Activated effector memory CD4-positive, alpha-beta T cell treated with anti-CD3 and anti-CD28 coated beads, Interleukin-2, amount 50 U/mL, for 16 hours (primary cell): ENCODE measurements at places on chromosomes 2 and 18.

- no peak for DNase-seq
These were observed 3.7 kb upstream of the GKN1 start for GRCh38 chr2:68970566-68971265.

DNA sequence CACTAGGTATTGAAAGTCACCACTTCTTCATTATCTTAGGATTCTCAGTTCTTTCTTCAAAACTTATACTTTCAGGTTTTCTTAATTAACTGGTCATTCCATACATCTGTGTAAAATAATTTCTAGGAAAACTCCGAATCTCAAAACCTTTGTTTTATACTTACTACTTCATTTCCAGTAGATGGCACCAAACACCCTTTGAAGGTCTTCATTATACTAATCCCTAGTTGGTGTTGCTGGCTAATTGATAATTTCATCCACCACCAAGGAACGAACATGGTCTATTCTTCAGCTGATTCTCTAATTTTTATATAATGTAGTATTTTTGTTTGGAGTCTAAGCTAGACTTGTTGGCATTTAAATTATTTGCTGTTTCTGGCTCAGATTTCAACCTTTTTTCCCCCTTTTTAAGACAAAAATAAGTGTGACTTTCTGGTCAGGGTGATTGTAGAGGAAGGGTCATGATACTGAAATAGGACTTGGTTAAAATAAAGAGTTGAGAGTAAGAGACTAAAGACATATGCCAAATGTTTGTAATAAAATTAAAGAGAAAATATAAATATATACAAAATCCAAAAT, 2.8 kb upstream of the MXD1 start:
- DNase-seq, result no peak

- no peak for DNase-seq
These were observed 260.0 kb upstream of the ID2 start for GRCh38 chr2:8421658-8422449.

DNA sequence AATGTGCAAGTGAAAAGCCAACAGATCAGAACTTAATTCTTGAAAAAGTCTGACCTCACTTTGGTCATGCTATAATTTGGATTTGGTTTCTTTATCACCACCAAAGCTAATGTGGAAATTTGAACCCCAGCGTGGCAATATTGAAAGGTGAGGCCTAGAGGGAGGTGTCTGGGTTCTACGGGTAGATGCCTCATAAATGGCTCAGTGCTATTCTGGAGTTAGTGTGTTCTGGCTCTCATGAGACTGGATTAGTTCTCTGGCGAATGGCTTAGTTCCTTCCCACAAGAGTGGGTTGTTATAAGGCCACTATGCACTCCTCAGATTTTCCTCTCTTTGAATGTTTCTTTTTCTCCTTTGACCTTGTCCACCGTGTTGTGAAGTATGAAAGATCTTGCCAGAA, 22.3 kb downstream of the ORC4 start:
- DNase-seq, result no peak

DNA sequence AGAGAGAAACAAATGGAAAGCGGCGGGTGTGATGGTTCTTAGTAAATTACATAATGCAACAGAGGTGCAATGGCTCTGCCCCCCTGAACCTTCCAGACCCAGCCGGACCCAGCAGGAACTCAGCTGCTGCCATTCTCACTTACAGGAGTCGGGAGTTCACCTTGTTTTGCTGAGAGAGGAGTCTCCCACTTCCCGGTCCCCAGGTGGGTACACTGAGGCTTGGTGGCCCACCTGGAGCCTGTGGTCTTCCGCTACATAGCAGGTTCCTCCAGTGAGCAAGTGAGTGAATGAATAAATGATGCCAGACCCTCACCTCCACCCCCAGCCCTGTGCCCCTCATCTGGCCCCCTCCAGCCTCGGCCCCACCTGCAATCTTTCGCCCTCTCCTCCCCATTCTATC, 11.2 kb downstream of the BIN1 start:
- DNase-seq, result no peak
